ENCODE measurements at places on chromosomes 12 and 14.
A peak's percentile ranks its signal among the peaks of the same experiment; 100 is the strongest.

- no peak for DNase-seq
These were observed 206.3 kb downstream of the ACSS3 start for GRCh38 chr12:81284137-81284536.

GRCh38 chr12:98814254-98814653 lies 169.2 kb downstream of the APAF1 start:
- no peak for DNase-seq

GRCh38 chr12:45458854-45459807 lies 243.2 kb downstream of the ANO6 start:
- DNase-seq = no peak

- DNase-seq = no peak
These were observed 8.5 kb upstream of the ASCL1 start for GRCh38 chr12:102948941-102949352.

GRCh38 chr12:101963697-101964096 lies 86.3 kb downstream of the DRAM1 start:
- DNase-seq = no peak

GRCh38 chr12:29796823-29797263 lies 13.1 kb upstream of the TMTC1 start:
- DNase-seq = peak; percentile 70

DNA sequence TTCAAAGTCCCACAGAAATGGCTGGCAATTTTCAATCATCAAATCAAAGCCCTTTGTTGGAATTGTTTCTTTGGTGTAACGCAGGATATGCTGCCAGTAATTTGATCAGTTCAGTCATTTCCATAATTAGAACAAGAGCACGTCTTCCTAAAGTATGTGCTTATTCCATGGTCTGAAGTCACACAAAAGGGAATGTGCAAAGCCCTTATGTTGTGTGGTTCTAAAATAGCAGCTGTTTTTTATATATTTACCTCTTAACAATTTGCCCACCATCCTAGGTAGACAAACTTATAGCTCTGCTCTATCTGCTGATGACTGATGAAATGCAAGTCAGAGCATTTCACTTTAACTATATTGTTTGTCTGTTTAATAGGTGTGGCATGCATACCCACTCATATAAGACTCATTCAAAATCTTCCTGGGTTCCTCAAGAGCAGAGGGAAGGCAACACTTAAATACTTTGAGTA lies 176.1 kb upstream of the SLC38A2 start:
- DNase-seq = no peak

GRCh38 chr14:24115422-24116127 lies 826 bp upstream of the NRL start:
- DNase-seq = no peak

- no peak for DNase-seq
These were observed 17.9 kb upstream of the MDM1 start for GRCh38 chr12:68349921-68350606.

DNA sequence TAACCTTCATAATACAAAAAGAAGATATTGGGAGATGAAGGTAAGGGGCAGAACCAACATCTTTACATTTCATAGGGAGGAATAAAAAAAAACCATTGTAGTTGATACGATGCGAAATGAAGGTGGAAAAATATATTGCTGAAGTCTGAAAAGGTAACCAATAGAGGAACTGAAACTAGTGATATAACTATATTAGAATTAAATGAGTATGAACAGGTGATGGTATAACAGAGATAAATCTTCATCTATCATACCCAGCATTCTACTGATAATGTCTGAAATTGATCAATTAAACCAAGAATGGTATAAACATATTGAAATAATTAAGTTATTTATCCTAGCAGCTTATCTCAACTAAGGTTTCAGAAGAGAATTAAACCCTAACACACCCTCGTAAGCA lies 332.1 kb downstream of the NELL2 start:
- DNase-seq = no peak

Data from AG09309 (cell line).